Fibroblast of skin of right quadriceps (primary cell): ENCODE measurements at places on chromosomes 11 and 22.

GRCh38 chr11:22304337-22304961, 33.7 kb upstream of the SLC17A6 start:
- peak; percentile 2 for DNase-seq

DNA sequence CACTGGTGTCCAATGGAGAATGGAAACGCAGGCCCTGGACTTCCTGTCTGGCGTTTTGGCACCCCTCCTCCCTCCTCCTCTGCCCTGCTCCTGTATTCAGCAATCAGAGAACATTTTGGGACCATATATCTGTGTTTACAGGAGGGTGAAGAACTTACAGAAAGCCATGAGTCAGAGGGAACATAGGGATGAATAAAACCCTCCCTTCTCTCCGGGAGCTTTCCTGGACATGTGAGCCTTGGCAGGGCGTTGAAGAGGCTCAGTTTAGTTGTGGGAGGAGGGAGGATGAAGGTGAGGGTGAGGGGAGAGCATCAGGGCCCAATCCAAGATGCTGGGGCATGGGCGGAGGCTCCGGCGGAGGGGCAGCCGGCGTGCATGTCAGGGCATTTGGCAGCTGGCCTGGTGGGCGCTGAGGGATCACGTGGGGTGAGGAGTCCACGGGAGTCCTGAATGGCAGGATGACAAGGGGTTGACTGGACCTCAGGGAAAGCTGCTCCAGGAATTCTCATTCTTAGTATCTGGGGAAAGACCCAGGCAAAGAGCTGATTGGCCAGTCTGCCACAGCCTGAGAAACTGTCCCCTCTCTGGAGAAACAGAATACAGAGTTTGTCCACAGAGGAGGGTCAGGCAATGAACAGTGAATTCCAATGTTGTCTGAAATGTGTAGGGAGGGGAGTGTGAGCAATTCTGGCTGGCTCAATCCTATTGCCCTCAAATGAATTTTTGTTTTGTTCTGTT, 28.9 kb downstream of the MICAL2 start:
- DNase-seq = peak; percentile 76

DNA sequence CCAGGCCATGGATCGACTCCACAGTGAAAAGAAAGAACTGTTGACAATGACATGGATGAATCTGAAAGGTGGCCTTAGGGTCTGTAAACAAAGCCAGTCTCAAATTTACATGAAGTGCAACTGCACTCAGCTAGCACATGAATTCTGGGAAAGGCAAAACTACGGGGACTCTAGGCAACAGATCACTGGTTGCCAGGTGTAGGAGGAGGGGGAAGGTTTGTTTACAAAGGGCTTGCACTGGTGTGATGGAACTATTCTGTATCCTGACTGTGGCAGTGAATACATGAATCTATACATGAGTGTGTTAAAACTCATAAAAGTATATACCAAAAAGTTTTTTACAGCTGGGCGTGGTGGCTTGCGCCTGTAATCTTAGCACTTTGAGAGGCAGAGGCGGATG, 27.3 kb downstream of the ALX4 start:
- DNase-seq = no peak

GRCh38 chr22:38733724-38734381, 21.9 kb downstream of the SUN2 start:
- no peak for DNase-seq

DNA sequence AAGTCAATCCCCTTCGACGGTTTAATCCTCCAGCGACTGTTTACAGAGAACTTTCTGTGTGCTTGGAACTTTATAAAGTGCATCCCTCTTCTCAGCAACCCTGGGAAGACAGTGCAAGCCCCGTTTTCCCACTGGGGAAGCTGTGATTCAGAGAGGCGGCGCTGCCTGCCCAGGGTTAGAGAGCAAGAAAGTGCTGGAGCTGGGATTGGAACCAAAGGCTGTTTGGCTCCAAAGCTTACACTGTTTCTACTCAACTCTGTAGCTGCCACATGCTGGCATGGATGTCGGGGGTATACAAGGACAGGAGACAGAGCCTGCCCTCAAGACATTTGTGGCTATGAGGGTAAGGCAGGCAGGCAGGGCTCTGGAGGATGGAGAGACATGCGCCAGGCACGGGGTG, 13.0 kb downstream of the FBLN1 start:
- no peak for DNase-seq

DNA sequence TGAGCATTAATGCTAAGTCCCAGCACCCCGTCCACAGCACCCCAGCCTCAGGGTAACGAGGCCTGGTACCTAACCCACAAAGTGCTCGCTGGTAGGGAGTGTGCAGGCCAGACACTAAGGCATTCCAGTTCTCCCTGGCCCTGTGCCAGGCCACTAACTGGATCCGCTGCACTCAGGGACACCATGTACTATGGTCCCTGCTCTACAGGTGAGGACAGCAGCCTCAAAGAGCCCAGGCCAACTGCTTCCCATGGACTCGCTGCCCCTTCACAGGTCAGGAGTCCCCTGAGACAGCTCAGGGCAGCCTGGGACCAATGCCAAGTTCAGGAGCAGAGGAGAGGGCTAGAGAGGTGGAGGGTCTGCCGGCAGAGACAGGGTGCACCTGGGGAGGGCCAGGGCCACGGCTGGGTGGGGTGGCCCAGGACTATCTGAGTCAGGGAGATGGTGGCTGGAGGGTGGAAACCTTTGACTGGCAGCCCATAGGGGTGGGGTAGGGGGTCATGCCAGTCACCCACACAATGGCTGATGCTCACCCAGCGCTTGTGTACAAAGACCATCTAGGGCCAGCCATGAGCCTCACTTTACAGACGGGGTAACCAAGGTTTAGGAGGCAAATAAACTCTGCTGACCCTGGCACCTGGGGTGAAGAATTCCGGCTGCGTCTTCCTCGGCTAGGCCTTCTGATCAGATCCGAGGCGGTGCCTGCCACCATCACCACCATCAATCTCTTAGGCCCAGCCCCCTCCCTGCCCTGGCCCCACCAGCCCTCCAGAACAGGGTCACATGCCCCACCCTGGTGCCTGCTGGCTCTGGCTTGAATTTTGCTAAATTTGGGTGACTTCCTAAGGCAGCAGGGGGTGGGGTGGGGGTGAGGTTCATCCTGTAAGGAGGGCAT, 5.6 kb downstream of the OSBPL5 start:
- DNase-seq = no peak

- DNase-seq = peak; percentile 75
These were observed 197.7 kb downstream of the CASP12 start for GRCh38 chr11:104700609-104701008.

DNA sequence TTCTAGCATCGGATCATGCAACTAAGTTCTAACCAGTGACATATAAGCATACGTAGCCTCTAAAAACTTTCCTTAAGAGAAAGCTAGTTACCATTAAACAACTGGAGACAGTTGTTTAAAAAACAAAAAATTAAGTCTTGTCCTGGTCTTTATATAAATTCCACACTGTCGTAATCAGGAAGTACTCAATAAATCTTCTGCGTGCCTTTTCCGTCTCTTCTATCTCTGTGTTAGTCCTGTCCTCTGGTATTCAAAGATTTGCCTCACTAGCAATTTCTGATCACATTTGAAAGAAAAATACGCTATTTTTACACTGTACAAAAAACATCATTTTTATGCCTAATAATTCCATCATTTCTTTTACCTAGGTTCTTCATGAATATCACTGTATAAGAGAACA, 10.0 kb upstream of the SLC25A17 start:
- no peak for DNase-seq

DNA sequence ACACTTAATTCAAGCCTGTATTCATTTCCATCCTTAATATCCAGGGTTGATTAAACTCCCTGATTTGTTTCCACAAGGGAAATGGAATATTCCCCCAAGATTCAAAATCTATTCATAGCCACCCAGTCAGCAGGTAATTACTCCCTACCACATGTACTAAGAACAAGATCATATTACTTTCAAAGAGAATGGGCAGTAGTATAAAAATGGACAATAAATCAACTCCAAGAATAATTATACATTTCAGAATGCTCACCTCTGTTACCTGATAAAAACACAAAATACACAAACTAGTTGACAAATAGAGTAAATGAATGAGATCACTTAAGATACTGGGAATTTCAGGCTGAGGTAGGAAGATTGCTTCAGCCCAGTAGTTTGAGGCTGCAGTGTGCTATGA, 8.5 kb upstream of the FEZ1 start:
- no peak for DNase-seq

DNA sequence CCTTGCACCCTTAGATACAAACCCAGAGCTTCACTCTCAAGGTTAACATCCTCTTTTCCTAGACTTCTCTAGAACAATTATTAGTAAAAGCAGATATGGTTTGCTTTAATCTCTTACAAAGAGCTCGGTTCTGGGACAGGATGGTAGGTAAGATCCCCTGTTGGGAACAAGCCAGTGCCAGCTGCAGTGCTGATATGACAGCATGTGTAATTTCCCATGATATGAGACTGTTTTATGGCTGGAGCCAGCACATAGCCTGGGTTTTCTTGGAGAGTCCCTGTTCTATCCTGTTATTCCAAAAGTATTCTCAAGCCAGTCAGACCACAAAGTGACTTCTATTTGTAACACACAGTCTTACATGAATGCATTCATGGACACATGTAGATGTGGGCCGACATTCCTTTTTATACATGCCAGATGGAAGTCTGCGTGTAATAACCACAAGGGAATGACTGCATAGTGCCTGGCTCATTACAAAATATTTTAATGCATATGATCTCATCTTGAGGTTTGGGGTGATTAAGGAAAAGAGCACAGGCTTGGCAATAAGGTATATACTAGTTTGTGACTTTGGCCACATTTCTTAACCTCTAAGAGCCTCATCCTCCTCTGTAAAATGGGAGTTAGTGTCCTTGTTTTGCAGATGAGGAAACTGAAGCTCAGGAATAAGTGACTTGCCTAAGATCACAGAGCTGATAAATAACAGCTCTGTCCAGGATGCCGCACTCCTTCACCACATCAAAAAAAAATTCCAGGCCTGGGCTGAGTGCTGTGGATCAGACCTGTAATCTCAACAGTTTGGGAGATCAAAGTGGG, 21.8 kb downstream of the CLMP start:
- peak; percentile 99 for DNase-seq

DNA sequence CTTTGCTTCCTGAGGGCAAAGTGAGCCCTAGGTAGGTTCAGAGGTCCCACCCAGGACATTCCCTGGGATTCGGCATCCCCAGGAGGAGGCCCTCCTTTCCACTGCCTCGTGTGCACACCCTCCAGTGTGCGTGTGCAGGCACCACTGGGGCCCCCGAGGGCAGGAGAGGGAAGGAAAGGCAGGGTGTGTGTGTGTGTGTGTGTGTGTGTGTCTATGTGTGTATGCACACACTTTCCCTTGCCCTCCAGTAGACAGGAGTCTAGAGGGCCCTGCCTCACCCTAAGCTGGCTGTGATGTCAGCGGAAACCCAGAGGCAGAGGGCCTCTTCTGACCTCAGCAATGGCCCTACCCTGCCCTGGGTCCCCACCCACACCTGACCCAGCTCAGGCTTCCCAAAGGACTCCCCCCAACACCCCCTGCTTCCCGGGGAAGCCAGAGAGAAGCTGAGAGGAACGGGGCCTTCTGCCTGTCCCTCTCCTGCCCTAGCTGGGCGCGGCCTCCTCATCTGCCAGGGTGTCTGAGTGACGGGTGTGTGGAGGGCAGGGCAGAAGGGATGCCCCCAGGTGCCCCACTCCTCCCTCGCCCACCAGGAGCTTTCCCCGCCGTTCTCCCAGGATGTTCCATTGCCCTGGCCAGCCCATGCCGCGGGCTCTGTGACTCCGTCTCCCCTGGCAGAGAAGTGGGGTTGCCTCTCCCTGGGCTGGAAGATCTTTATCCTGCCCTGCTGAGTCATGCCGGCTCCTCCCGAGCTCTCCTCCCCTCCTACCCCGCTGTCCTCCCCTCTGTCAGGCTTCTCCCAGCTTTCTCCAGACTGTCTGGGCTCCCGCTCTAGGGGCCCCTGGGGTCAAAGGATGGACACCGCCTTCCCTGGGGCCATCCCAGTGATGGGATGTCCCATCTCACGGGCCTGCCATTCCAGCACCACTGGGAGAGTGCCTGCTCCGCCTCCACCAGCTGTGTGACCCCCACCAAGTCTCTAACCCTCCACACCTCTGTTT, 6.0 kb upstream of the CLCF1 start:
- peak; percentile 52 for DNase-seq
